ENCODE measurements at places on chromosomes 6 and 20.

GRCh38 chr6:42526616-42527015 is 37.2 kb upstream of the UBR2 start:
- DNase-seq = no peak

GRCh38 chr6:70180901-70181599 is 121.8 kb downstream of the COL9A1 start:
- no peak for DNase-seq

- no peak for DNase-seq
These were observed 38.4 kb upstream of the TAGAP start for GRCh38 chr6:159083146-159083545.

DNA sequence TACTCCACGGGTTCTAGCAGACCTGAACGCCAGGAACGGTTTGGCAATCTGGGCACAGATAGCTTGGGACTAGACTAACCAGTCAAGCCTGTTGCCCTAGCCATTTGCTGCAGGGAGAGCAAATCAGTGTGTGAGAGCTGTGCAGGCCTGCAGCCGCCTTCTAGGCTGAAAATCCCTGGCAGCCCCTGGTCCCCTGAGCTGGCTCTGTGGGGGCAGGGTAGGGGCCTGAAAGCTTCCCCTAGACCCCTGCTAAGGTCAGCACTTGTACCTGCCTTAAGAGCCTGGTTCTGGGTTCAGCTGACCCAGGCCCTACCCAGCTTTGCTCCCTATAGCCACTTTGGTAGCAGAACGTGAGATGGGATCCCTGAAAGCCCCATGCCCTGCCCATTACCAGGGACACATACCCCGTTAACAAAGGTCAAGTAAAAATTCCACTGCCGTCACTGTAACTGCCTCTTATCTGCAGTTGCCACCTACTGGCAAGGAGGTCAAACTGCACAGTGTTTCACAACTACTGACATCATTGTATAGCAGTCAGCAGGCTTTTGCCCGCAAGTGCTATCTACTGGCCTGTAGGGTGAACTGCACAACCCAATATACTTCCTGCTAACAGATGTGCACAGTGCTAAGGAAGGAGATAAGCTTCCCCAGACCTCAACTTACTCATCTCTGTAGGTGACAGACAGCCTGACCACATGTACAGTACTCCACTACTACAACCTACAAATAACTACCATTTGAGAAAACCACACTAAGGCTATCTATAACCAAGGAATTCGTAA is 95.1 kb upstream of the OLIG3 start:
- no peak for DNase-seq

DNA sequence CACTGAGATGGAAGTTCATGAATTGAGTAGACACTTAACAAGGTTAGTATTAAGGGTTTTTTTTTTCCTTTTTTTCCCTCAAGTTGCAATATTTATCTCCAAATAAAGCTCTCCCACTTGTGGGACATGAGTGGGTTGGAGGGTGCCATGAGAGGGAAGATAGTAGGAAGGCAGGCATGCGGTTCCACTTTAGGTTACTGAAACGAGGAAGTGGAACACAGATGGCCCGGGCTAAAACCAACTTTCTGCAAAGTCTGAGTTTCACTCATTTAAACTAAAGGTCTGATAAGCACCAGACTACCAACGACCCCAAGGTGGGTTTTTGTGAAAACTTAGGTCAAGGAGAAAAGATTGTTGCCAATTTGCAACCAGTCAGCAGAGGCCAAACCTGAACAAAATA is 42.2 kb downstream of the TBC1D7 start:
- no peak for DNase-seq

DNA sequence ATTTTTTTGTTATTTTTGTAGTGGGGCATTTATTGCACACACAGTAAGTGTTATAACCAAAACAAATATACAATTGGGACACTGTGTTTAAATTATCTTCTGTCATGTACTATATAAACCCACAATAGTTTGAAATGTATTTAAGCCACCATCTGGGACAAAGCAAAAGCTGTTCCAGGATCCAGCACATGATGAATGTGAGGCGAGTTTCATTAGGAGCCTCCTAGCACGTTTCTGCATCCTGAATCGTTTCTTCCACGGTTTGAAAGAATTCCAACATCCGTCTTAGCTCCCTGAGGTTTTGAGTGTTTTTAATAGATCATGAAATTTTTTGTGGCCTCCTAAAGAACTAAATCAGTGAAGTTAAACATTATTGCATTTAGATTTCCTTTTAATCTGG is 65.8 kb downstream of the EYA4 start:
- DNase-seq = no peak

- no peak for DNase-seq
These were observed 2.4 kb downstream of the SLC22A23 start for GRCh38 chr6:3454273-3455010.

DNA sequence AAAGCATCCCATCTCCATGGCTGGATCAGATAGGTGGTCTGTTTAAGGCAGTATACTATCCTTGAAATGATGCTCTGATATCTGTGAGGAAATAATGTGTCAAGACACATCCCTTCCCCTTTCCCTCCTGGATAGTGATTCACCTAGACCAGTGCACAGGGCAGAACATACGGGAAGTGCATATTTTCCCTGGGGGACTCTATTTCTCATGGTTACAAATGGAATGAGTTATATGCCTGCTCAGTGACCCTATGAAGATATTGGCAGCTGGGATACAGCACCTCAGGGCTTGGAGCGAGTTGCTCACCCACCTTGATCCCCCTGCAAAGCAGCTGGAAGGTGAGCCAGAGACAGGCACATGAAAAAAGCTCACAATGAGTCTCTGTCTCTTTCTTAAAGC is 67.5 kb upstream of the PRL start:
- no peak for DNase-seq

DNA sequence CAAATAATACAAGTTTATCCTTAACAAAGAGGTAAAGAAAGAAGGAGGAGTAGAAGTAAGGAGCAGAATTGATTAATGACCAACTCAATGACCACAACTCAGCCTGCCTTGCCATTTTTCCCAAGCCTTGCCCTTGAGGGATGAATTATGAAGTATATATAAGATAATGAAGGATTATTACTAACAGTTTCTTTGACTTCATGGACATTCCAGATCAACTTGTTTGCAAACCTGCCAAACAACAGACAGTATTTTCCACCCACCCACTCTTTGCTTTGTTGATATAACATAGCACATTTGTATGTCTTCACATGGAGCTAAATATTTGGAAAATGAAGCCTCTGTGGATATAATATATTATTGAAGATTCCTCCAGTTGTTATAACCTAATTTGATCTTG is 9.9 kb upstream of the C6orf141 start:
- no peak for DNase-seq

DNA sequence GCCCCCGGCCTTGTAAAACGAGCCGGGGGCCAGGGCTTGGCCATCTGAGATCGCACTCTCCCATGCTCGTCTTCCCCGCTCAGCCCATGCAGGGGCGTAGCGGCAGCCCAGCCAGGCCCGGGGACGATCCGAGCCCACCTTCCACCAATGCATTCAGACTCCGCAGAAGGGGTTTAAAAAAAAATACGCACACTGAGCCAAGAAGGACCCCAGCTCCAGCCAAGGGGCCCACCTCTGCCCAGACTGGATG is 320 bp downstream of the GSTA4 start:
- DNase-seq = no peak

- no peak for DNase-seq
These were observed 324.3 kb downstream of the QKI start for GRCh38 chr6:163738725-163739407.

DNA sequence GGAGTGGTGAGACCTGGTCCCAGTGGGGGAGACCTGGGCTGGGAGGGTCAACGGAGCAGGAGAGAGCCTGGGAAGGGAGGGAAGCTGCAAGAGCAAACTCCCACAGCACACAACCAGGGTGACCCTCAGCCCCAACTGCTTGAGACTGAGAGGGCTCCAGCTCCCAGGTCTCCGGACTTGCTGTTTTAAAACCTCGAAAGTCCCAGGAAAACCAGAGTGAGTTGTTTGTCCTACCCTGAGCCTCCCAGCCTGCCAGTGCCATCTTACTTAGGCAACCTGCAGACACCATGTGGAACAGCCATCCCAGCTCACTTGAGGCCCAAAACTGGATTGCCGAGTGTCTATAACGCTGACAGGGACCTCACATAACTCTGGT is 4.8 kb upstream of the NTSR1 start:
- no peak for DNase-seq
